ENCODE measurements at places on chromosomes 5 and 9.

- DNase-seq, result no peak
Measured at GRCh38 chr5:173053041-173053440, 3.1 kb upstream of the CREBRF start.

DNA sequence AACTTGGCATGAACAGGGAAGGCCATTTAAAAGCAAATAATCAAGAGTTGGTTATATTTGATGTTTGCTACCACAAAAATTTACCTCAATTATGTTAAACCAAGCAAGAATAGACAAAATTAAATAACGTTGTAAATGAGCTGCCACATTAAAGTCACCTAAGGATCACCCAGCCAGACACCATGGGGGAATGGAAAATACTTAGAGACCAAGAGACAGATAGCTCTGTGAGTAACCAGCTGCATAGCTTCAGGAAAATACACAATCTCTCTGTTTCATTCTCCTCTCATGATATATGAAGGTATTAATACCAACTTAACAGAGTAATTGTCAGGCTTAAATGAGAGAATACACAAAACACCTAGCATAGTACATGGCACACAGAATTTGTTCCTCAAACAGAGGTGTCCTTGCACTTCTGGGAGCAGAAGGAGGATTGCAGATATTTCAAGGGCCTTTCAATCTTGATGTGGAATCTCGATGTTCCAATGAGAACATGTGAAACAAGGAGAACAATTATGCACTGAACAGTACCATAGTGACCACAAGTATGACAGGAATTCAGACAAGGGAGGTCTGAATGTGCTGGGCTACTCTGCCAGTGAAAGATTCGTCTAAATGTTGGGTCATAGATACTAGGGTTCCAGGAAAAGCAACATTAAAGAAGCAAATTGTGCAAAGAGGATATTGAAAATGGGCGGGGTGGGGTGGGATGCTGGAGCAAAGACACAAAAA lies 18.6 kb downstream of the JAKMIP2 start:
- no peak for DNase-seq

DNA sequence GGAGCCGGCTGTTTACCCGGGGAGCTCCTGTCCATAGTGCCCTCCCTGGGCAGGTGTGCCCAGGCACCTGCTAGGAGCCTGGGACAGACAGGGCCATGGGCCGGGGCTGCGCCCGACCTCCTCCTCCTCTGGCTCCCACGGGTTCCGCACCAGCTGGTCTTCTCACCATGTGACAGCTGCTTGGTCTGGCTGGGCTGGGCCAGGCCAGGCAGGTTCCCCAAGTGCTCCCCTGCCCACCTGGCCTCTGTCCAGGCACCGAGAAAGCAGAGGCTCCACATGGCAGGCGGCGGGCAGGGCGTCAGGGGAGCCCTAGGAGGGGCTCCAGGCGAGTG lies 60.0 kb downstream of the OLFM1 start:
- no peak for DNase-seq

DNA sequence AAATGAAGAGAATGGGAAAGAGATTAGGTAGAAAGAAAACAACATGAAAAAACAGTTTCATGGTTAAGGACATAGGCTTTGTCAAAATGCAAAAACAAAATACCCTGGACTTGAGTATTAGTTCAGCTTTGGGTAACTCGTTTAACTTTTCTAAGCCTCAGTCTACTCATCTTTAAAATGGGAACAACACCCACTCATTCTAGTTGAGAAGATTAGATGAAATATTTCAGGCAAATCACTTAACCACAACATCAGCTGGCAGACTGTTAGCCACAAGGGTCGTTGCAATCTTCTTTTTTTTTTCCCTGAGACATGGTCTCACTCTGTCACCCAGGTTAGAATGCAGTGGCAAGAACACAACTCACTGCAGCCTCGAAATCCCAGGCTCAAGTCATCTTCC lies 185.6 kb downstream of the DCP2 start:
- DNase-seq, result no peak

DNA sequence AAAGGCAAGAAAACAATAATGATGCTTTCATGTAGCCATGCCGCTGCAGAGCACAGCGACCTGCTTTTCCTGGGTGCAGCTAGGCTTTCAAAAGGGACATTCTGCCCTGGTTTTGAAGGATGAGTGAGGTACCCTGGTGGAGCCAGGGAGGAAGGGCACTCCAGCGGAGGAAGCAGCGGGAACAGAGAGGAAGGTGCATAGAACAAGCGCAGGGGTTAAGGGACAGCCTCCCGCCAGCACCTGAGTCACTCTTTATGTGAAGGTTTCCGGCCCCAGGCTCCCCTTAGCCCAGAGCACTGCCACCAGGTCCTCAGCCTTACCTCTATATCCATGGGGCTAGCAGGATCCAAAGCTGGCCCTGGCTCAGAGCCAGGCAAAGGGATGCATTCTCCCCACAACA lies 221.1 kb downstream of the CDK5RAP2 start:
- no peak for DNase-seq

- DNase-seq, result no peak
Measured at GRCh38 chr5:133637206-133637605, 24.9 kb upstream of the FSTL4 start.

DNA sequence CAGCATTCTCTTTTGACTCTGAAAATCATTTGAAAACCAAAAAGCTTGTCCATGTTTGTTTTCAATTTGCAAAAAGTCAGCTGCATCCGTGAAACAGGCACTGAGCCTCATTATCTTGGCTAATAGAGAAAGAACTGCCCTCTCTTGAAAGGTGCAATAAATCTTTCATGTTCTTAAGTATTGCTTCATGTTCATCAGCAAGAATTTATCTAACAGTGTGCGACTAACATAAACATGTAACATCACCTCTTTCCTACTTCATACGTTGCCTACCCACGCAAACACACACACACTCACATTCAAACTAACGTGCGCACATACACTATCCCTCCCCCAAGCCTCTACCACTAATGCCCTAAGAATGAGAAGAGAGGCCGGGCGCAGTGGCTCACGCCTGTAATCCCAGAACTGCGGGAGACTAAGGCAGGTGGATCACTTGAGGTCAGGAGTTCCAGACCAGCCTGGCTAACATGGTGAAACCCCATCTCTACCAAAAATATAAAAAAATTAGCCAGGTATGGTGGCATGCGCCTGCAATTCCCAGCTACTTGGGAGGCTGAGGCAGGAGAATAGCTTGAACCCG lies 629.7 kb upstream of the ZNF608 start:
- no peak for DNase-seq
